ENCODE measurements at places on chromosomes 5 and 9.

DNA sequence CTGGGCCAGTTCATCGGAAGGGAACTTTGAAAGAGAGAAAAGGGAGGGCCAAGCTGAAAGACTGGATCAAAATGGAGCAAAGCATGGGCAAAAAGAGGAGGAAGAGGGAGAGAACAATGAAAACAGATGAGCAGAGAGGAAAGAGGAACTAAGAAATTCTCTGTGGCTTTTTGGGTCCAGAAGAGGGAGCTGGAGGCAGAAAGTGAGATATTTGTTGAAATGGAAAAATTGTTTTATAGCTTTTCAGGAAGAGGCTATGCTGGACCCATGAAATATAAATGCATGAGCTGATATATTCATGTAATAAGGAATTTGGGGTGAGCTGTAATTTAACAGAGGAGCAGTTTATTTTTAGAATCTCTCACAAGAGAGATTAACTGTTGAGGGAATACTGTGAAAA, 457.3 kb downstream of the DMAC1 start:
- DNase-seq = no peak

GRCh38 chr5:22557251-22557650, 295.9 kb downstream of the CDH12 start:
- DNase-seq = no peak

GRCh38 chr5:153543959-153544470, 53.5 kb downstream of the GRIA1 start:
- DNase-seq = no peak

DNA sequence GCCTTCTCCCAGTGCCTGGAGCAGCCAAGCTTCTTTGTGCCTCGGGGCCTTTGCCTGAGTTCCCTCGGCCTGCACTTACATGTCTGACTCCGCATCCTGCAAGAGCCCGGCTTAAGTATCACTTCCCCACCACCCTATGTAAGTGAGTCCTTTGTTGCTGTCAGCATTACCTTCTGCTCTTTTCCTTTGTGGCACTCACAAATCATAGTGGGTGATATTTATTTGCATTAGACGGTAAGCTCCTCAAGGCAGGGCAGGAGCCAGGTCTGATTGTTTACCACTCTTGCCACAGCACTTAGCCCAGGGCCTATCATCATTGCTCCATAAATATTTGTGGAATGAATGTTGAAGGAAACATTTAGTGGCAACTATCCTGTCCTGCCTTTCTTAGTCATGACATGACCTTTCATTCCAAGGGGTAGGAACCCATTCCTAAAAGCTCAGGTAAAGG, 4.8 kb downstream of the GM2A start:
- DNase-seq = no peak

GRCh38 chr5:79122973-79123372, 11.4 kb downstream of the BHMT start:
- no peak for DNase-seq

DNA sequence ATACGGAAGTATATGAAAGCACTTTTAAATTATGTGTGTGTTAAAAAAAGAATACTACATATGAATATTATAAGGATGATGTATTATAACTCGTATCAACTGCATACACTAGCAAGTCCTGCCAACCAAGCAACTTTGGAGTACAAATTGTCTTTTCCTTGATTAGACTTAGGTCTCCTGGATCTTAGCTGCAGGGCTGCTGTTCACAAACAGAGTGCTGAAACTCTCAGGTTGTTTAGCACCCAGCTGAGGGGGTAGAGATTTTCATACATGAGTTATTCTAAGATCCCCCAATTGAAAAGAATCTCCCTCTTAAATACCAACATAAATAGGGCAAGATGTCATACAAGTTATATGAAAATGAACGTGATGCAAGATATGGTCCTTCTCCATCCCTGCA, 149.8 kb upstream of the TNC start:
- DNase-seq = no peak

DNA sequence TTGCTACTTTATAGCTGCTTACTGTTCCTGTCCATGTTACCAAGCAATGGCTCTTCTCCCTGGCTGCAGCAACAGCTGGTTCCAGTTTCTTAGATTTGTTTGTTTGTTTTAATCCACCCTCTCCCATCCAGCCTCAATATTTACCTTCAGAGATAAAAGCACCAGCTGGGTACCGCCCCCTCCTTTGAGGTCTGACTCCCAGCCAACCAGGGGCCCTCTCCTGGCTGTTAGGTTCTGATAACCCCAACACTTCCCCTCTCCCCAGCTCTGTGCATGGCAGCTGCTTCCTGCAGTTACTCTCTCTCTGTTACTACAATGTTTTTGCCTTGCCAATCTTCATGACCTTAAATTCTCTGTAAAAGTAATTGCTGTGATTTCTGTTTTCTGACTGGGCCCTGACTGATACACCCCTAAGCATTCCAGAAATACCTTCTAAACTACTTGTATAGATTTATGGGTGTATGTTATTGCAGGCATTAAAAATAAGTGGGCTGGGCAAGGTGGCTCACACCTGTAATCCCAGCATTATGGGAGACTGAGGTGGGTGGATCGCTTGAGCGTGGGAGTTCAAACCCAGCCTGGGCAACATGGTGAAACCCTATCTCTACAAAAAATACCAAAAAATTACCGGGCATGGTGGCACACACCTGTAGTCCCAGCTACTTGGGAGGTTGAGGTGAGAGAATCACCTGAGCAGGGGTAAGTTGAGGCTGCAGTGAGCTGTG, 2.6 kb upstream of the GCNT1 start:
- peak; percentile 53 for DNase-seq

DNA sequence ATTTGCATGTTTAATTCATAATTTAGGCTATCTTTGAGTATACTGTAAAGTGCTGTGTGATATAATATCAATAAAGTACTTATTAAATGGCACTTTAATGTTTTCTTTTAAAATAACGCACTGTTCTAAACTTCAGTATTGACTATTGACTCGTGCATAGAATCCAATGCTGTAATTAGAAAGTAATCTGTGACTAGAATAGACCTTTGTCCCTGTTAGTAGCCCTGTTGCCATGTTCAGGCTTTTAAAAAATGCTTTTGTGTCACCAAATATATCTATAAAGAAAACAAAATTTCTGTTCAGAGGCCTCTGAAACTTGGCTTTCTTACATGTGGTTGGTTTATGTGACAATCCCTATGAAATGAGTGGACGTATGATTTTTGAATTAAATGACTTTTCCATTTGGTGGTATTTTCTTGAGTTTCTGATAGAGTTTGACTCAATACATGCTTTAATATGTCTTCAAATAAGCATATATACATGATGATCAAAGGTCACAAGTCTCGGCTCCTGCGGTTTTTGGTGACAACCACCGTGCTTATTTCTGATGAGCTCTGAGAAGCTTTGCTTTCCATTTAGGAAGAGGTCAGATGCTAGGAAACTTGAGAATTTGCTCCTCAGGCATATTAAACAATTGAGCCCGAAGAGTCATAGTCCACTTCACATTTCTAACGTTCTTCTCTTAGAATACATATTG, 174.7 kb downstream of the NR3C1 start:
- no peak for DNase-seq

DNA sequence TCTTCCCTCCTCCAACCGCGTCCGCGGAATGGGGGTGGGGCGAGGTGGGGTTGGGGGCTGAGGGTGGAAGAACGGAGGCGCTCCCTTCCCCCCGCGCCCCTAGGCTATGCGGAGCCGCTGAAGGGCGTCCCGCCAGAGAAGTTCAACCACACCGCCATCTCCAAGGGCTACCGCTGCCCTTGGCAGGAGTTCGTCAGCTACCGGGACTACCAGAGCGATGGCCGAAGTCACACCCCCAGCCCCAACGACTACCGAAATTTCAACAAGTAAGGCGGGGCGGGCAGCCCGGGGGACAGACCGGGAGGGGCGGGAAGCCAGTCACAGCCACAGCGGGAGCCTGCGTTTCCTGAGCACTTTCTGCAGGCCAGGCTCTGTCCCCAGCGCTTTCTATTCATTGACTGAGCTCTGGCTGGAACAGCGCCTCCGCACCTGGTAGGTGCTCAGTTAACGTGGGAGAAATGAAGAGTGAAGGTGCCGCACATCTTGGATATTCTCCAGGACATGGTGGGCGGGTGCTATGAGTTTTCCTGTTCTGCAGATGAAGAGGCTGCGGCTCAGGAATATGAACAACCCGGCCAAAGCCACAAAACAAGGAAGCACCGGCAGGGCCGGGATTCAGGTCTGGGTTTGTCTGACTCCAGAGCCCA, 11.3 kb downstream of the MYOZ3 start:
- DNase-seq = peak; percentile 23

GRCh38 chr9:128899566-128900322, 17.8 kb downstream of the LRRC8A start:
- DNase-seq = peak; percentile 24

- DNase-seq = peak; percentile 50
Measured at GRCh38 chr5:54673523-54674225, 156.1 kb downstream of the SNX18 start.

DNA sequence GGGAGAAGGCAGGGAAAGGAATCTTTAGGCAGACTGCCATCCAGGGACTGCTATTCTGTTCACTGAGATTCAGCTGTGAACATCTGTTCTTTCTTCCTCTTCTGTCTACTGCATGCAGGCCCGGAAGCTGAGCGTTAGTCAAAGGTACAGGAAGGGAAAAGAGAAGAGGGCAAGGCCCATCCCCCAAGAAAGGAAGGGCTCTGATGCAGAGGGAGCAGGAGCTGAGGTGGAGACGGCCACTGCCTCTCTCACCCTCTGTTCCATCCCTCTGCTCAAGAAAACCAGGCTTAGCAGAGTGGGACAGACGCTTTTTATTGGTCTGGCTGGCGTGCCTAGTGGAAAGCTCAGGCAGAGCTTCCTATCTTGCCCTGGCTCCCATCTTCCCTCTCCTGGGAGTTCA, 57.6 kb downstream of the PFDN1 start:
- DNase-seq = no peak

- DNase-seq = no peak
Measured at GRCh38 chr5:10719965-10720364, 41.1 kb downstream of the DAP start.

- DNase-seq = no peak
Measured at GRCh38 chr5:63008195-63008594, 429.6 kb downstream of the LRRC70 start.

DNA sequence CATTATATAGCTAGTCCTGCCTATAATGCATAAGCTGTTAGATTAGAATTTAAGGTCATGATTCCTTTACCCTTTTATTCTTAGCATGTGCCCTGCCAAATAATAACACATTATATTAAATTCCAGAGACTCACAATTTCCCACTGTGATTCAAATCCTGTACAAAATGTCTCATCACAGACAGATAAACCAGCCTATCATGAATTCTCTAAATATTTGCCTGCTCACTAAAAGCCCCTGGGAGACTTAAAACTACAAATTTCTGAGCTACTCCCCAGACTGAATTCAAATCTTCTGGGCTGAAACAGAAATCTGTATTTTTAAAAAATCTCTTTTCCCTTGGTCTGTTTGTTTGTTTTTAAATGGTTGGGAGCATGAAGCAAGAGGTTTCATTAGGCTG, 32.7 kb downstream of the GAPT start:
- no peak for DNase-seq

GRCh38 chr9:6711403-6711802, 46.4 kb upstream of the KDM4C start:
- DNase-seq = no peak

DNA sequence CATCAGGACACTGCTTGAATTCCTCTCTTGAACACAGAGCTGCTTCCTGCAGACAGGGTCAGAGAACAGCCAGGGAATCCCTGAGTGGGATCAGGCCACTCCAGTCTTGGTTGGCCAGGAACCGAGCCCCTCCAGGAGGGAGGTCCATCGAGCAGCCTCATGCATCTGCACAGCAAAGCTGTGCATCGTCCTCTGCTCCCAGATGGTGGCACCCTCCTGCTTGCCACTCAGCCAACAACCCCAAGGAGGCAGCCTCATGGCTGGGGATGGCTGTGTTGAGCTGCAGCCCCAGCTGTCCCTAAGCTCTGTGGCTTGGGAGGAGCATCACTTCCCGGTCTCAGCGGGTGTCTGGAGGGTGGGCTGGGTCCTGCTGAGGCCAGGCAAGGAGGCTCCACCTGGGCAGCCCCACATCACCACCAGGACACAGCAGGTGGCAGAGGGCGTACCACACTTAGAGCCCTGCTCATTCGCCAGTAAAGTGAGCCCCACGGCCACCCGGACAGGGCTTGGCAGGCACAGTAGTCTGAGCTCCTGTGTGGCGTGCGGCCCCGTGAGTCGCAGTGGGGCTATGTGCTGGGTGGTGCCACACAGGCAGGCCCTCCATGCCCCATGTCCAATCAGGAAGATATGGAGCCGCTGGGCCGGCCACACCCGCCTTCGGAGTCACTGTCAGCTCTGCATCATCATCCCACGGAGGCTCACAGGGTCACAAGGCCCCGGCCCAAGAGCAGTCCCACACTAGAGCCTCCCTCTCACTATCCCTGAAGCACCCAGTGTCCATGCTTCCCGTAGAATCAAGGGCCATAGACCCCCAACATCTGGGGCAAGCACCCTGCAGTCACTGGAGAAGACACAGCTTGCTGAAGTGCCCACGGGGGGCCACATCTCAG, 11.9 kb downstream of the LPCAT1 start:
- DNase-seq = no peak

- DNase-seq = no peak
Measured at GRCh38 chr9:121156263-121156731, 45.4 kb downstream of the RAB14 start.

- DNase-seq = no peak
Measured at GRCh38 chr9:85744480-85744879, 2.7 kb upstream of the AGTPBP1 start.

GRCh38 chr9:106726070-106726815, 136.7 kb upstream of the ZNF462 start:
- no peak for DNase-seq

DNA sequence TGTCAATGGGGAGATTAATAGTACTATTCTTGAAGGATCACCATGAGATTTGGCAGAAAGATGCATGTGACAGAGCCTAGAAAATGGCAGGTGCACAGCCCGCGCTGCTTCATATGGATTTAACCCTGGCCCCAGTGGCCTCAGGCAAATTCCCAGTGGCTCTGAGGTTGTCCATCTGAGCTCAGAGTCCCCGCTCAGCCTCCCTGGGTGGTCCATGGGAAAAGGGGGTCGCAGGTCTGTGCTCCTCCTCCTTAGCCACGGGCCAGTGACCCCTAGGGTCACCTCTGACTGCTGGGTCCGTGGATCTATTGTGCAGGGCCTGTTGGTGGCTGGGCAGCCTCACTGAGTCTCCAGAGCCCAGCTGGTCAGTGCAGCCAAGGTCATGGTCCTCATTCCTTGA, 93.3 kb upstream of the BOD1 start:
- DNase-seq = no peak

GRCh38 chr9:78462611-78463010, 165.7 kb downstream of the PSAT1 start:
- no peak for DNase-seq

DNA sequence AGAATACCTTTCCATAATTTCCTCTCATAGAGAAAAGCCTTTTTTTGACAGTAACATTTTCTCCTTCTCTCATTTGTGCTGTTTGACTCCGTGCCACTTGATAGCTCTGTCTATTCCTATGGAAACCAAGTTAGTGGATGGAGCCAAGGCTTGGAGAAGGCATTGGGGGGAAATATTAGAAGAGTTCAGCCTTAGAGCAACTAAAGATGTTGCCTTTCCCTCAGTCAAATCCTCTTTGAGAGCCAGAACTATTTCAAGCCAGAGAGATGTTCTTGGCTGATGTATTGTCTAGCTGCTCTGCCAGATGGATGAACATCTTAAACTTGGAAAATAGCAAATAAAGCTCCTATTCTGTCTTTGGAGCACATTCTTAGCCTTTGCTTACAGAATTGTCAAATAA, 112.4 kb downstream of the INVS start:
- DNase-seq = no peak

GRCh38 chr5:83099445-83099844, 22.1 kb downstream of the XRCC4 start:
- no peak for DNase-seq

Measured in CD4-positive, alpha-beta T cell treated with Interleukin-6 at 100 ng/mL for 8 hours (primary cell).